ENCODE measurements at places on chromosomes 7 and 10.

- DNase-seq: no peak
These were observed 17.3 kb downstream of the CFAP46 start for GRCh38 chr10:132925071-132925561.

- DNase-seq: peak; percentile 43
These were observed 73.8 kb upstream of the EFCAB10 start for GRCh38 chr7:105655067-105655466.

DNA sequence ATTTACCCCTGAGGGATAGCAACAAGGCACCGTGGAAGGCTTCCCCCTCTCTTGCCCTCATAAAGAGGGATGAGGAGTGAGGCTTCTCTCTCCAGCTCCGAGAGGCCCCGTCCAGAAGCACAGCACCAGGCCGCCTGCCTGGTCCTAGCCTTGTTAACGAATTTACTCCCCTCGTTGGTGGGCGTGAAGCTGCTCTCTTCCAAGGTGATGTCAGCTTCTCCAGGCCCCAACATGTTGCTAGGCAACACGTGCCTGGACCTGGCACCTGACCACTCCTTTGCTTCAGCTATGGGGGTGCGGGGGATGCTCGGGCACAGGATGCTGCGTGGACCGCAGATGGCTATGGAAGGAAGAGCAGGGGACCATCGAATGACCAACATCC lies 135.2 kb upstream of the MGMT start:
- no peak for DNase-seq

DNA sequence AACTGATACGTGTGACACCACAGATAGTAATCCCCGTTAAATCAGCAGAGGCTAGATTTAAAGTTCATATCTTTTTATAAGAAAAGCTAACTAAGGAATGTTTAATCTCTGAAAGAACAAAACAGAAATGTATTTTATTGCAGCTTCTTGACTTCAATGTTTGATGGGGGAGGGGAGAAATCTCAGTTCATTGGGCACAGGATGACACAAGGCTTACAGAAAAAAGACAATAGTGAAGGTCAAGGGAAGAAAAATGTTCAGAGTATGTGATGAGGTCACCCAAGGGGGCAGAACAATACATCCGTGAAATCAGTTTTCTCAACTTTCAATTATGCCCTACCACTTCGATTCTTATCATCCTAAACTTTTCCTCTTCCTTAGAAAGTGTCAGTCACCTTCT lies 102.9 kb downstream of the ELAPOR2 start:
- no peak for DNase-seq

GRCh38 chr7:7639847-7640220 lies 718 bp upstream of the UMAD1 start:
- peak; percentile 1 for DNase-seq

- DNase-seq: no peak
These were observed 30.5 kb downstream of the CDH23 start for GRCh38 chr10:71427246-71427645.

DNA sequence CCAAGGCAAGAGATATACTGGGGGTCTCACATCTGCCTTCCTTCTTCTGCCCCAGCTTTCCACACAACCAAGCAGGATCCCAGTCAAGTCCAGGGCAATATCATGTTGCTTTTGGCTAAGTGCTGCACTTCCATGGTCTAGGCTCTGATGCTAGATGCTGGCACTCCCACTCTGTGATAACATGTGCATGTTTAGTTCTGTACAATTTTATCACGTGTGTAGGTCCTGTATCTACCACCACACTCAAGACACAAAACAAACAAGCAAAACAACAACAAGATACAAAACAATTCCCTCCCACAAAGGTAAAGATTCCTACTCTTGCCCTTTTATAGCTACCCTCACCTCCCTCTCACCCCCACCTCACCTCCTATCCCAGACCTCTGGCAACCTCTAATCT lies 105.6 kb upstream of the HABP2 start:
- no peak for DNase-seq

GRCh38 chr7:2542011-2542915 lies 13.1 kb downstream of the BRAT1 start:
- no peak for DNase-seq

- peak; percentile 57 for DNase-seq
These were observed 1189.6 kb downstream of the SORCS1 start for GRCh38 chr10:105974803-105975456.

DNA sequence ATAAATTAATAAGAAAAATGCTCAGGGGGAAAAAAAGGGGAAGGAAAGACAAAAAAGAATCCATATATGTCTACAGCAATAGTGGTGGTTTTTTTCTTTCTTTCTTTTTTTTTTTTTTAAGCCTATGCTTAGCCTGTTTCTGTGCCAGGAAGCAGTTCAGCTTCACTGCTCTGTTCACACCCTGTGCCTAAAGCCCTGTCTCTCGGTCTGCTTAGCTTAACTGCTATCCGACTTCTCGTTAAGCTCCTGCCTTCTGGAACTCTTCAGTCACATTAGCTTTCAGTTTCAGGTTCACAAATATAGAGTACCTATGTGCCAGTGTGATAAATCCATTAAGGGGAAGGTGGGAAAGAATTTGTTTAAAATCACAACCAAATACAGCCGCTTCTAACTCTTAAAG lies 26.5 kb upstream of the NRG3 start:
- no peak for DNase-seq

DNA sequence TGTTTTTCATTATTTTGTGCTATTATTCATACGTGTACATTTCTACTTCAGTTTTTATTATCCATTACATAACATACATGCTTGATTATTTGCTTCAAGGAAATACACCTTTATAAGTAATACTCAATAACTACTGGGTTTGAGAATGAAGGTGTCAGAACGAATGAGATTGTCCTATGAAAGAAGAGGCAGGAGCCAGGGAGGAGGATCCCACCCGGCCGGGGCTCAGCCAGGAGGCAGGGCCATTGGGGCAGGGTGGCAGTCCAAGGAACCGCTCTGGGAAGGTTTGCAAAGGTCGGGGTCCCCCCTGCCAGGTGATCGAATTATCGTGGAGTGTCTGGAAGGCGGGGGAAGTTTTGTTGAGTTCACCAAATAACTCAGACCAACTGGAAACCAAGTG lies 9.1 kb downstream of the TRIM56 start:
- DNase-seq: no peak

GRCh38 chr10:124348801-124349200 lies 69.9 kb downstream of the OAT start:
- no peak for DNase-seq

DNA sequence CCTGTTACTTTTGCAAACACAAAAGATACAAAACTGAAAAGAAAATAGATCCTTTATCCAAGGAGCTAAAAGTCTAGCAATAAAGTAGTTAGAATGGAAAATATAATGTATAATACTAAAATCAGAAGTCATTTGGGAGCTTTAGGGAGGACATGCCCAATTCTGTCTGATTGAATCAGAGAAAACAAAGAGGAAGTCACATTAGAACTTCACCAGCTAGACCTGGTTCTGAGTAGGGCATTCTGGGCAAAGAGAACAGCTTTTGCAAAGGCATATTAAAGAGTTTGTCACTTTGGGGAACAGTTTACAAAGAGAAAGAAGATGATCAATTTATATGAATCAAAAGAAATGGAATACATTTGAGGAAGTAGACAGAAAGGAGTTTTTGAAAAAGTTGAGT lies 107.0 kb upstream of the PRSS1 start:
- DNase-seq: no peak

- no peak for DNase-seq
These were observed 62.9 kb downstream of the GRM8 start for GRCh38 chr7:127189886-127190285.

DNA sequence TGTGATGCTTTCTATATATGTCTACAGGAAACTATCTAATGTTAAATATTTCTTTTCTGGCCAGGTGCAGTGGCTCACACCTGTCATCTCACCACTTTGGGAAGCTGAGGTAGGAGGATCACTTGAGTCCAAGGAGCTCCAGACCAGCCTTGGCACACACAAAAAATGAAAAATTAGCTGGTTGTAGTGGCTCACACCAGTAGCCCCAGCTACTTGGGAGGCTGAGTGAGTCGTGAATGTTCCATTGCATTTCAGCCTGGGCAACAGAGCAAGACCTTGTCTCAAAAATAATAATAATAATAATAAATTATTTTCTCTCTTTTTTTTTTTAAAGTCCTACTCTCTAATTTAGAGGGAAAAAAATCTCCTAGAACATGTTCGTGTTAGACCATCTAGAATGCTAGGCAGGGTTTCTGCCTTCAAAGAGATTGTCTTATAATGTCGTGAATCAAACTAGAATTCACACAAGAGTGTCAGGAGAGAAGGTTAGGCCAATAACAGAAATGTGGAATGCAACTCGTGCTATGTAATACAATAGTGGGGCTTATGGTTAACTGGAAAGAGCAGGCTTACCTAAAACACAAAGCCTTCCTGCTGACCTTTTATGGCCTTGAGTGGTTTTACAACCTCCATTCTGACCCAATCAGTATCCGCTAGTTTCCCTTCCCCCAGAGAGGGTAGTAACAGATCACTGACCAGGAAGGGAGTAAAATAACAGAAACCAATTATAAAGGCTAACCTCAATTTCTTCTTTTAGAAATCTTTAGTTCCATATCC lies 46.3 kb downstream of the MYOF start:
- DNase-seq: peak; percentile 61

- no peak for DNase-seq
These were observed 12.7 kb downstream of the ADCY1 start for GRCh38 chr7:45586542-45587520.

- no peak for DNase-seq
These were observed 125.8 kb upstream of the GAD2 start for GRCh38 chr10:26090762-26091161.

DNA sequence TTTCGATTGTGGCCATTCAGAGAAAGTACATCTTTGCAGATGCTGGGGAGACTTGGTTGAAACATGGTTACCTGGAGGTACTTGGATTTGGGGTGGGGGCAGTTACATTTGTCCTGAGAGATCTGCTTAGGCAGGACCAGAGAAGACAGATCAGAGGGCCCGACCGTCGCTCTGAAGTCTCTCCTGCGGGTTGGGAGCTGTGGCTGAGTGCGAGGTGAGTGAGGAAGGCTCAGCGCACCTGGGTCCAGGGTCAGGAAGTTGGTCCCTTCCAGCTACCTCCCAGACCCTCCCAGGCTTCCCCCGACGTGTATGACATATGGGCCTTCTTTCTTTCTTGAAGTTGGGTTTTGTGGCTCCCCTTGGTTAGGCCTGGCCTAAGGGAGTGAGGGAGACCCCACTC lies 56.3 kb downstream of the LHPP start:
- DNase-seq: no peak

DNA sequence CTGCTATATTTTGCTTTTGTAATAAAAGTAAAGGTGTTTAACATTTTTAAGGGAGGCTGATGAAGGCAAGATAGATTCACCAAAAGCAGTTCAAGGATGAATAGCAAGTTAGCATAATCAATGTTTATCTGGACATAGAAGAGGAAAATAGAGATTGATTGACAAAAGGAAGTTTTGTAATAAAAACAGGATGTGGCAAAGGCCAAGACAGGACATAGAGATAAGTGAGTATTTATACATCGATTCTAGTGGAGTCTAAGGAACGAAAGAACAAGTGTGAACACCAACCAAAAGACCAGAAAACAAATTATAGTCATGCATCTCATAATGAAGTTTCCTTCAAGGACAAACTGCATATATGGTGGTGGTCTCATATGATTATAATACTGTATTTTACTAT lies 123.8 kb downstream of the CCDC71L start:
- DNase-seq: no peak

DNA sequence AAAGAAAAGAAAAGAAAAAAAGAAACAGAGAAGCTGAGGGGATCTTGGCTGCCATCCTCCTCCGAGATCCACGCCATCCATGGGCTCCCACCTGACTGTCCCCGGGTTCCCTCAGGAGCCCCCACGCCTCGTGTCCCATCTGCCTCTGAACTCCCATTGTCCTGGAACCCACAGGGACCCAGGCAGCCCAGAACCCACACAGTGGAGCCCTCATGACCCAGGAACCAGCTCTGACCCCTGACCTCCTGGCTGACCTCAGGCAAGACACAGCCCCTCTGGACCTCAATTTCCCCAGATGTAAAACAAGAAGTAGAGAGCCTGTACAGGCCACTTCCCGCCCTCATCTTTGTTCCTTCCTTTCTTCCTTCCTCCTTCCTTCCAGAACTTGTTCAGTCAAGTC lies 40.4 kb downstream of the RASGEF1A start:
- DNase-seq: no peak

- DNase-seq: no peak
These were observed 56.0 kb downstream of the AHR start for GRCh38 chr7:17354473-17354872.

DNA sequence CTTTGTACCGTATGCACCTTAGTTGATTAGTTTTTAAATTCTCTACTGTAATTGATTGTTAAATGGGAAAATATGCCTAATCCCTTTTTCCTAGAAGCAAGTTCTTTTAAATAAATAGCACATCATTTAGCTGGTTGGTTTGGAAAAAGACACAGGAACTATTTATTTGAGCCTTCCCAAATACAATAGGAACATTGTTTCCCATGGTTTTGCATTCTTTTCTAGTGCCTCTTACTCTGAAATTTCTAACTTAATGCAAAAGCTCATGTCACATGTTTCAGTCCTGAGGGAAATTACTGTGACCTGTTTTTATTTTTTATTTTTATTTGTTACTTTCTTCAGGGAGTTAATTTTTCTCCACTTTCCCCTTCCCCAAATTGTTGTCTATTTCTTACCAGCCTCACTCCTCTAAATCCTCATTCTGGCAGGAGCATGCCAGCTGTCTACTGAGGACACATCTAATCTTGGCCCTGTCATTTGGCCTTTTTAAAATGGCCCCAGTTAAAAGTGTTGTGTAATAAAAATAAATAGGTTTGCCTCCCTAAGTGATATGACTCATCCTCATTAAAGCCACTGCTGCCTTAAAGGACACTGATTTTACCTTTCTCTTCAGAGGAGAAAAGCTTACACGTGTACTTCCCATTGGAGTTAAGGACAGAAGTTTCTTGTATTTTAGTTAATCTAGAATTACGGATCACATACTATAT lies 94.5 kb downstream of the PPP1R3A start:
- no peak for DNase-seq

DNA sequence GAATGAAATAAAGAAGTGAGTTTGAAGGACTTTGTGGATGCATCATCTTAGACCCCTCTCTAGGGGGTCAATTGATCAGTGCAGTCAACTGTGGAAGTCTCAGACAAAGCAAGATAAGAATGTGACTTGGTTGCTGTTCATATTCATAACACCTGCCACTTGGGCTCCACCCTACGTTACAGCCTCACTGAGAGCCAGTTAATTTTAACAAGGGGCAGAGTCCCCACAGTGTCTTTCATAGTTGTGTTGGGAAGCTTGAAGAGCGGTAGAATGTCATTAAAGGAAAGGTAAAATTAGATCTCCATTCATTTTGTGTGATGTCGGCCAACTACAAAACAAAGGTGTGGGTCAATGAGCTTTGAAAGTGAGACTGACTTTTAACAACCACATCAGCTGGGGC lies 442.1 kb upstream of the C7orf33 start:
- no peak for DNase-seq

DNA sequence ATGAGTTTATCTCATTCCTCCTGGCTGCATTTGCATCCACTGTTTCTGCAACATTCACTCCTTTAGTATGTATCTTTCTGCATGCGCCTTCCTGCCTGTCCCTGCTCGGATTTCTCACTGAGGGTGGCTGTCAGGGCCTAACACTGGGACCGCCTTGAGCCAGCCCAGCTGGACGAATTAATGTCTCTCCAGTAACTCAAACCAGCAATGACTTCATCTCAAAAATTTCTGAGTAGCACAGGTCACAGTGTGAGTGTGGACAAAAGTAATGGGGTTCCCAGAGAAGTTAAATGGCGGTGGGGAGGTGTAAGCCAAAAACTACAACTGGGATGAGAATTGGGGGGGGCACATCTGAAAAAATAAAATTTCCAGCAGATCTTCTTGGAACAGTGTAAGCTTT lies 444.0 kb upstream of the MGMT start:
- DNase-seq: peak; percentile 11

All from fibroblast of skin of scalp (primary cell).